ENCODE measurements at places on chromosomes 3 and 15.

DNA sequence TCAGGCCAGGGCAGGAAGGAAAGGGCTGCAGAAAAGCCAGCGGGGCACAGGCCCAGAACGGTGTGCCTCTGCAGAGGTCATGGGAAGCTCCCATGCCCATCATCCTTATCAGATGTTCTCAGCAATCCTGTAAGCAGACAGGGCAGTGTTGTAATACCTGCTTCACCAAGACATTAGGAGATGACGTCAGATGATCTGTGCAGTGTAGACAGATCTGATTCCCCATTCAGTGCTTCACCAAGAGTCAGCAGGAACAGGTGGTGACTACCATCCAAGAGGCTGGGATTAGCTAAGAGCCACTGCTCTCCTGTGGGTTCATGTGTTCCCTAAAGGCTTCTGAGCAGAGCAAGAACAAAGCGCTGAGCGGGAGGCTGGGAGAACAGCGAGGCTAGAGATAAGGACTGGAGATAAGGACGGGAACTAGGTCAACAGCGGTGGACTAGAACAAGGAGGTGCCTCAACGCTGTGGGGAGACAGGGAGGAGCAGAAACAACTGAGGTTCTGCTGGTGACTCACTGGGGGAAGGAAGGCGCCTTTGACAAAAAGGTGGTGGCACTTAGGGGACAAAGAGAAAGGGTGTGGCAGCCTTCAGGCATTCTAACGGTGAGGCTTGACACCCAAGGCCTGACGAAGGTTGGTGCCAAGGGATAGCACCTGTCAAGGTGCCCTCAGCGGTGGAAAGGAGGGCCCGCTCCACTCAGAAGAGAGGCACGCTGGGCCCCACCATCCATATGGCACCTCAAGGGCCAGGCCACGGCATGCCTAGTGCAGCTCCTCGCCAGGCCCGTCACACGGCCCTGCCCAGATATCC, 28.4 kb downstream of the CCDC12 start:
- peak; percentile 71 for DNase-seq

GRCh38 chr15:66654739-66655375, 47.2 kb upstream of the SMAD6 start:
- DNase-seq, result no peak

DNA sequence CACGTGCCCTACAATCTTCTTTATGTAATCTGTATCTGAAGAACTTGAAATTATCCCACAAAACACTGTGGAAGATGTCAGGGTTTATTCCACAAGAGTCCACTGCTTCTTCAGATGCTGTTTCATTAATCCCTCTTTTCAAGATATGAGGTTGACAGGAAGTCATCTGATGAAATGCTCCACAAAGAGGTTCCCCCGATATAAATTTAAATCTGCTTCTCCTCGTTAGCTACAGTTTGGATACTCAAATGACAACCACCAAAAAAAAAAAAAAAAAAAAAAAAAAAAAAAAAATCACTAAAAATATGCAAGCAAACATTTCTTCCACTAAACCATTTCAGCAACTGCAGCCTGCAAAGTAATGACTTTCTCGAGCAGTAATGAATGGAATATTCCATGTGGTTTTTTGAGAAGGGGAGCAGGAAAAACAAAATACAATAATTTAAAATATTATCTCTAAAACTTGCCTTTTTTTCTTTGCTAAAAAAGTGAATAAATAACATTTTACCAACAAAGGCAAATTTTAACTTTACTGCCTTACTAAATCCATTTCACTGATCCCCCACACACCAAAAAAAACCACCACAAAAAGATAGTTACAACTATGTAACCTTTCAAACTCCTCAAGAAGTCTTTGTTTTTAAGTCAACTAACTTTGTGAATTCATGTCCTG, 37.8 kb downstream of the DLG1 start:
- DNase-seq, result no peak

DNA sequence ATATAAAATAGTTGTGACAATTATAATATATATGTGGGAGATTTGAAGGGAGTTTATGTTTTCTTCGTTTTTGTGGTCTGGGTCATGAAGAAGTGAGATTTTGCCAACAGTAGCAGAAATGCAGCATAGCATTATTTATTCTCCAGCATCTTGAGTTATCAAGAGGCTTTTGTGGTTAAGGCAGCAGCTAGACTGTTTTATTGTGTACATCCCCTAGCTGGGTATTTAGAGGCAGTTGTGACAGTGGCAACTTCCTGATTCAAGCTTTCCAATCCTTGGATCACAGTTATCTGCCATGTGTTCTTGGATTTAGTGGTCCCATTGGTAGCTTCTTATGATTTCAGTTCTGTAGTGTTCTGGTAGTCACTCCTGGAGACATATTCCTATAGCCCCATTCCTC, 29.0 kb downstream of the ARIH1 start:
- DNase-seq, result no peak

DNA sequence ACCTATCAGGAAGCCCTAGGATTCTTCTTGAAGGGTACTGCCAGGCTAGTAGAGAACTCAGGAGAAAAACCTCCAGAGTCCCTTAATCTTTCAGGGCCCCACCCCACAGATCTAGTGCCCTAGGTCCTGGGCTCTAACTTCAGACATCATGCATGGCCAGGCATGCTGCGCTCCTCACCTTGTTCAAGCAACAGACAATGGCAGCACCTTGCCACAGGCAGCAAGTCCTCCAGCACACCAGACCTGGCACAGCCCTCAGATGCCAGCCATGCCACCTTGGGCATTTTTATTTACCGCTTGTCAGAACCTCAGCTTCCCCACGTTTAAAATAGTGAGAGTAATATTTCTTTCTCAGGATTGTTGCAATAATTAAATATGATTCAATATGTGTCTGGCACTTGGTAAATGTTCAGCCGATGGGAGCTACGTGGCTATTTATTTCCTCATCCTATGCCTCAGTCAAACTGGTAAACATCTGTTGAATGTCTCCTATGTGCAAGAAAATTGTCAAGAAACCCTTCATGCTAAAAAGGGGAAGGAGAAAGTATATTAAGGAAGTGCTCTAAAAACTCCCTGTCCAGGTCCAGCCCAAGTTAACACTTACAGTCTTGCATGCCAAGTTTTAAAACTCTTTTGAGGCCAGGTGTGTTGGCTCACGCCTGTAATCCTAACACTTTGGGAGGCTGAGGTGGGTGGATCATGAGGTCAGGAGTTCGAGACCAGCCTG, 14.5 kb upstream of the CCR1 start:
- no peak for DNase-seq

DNA sequence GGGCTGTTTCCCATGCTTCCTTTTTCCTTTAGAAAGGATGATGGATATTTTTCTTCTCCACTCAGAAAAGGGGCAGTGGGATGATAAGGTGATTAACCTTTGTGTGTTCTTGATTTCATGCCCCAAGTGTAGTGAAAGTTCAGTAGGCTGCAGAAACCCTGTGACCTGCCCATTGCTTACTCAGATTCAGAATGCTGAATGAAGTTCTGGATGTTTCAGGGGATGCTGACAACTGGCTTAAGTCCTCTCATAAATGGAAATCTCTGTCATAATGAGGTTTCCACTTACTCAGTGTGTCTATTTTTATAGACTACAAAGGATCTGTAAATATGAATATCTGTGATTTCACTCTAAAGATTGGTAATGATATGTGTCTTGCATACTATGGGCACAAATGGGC, 471.3 kb upstream of the TPRG1 start:
- no peak for DNase-seq

DNA sequence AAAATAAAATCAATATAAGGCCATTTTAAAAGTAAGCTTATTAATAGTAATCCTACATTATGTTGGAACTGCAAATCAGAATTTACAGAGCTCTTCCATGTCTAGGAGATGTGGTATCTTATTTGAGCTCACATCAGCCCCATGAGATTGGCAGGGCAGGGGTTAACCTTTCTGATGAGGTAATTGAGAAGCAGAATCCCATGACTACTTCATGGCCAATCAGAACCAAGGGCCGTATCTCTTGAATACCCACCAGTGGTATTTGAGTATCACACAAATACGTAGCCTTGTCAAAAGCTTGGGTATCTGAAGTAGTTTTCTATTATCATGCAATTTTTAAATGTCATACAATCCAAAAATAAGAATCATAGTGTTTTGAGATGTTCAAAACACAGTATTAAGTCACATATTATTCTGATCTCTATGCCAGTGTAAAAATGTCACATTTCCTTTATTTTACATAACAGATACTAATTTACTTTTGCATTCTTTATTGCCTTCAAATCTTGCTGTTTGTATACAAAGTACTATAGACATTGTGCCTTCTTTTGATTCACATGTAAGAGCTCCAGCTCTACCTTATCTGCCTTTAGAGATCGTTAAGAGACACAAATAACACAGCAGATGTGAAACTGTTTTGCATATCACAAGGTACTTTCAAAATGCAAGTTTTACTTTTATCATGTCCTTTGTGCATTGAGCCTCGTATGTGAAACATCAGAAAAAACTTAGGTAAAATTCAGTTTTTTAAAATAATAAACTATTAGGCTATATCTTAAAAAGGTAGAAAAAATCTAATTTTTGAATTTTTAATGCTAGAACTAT, 251.7 kb upstream of the GOLGA6L4 start:
- no peak for DNase-seq

GRCh38 chr3:100602506-100603444, 6.6 kb upstream of the ADGRG7 start:
- DNase-seq, result no peak

- DNase-seq, result no peak
Observed at GRCh38 chr15:88383354-88383753, 83.8 kb downstream of the MRPL46 start.

DNA sequence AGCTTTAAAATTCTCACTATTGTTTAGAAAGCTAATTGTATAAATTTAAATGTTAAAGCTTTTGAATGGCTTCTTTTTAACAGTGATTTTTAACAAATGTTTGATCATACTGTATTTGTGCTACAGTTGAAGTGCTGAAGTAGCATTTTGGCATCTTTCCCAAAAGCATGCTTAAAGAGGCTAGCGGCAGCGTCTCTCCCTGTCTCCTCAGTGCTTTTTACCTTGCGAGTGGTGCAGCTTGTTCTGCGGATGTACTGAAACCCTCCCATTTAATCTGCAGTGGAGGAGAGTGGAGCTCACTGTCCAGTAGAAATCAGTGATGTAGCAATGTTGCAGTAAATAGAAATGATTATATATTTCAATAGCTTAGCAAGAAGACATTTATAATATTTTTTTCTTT, 43.7 kb downstream of the LRRC49 start:
- DNase-seq, result no peak

Measured in activated CD4-positive, alpha-beta T cell treated with anti-CD3 and anti-CD28 coated beads for 4 hours (primary cell).